ENCODE measurements at places on chromosomes 3 and 15.

- no peak for DNase-seq
These were observed 38.7 kb downstream of the ANP32A start for GRCh38 chr15:68781766-68782588.

DNA sequence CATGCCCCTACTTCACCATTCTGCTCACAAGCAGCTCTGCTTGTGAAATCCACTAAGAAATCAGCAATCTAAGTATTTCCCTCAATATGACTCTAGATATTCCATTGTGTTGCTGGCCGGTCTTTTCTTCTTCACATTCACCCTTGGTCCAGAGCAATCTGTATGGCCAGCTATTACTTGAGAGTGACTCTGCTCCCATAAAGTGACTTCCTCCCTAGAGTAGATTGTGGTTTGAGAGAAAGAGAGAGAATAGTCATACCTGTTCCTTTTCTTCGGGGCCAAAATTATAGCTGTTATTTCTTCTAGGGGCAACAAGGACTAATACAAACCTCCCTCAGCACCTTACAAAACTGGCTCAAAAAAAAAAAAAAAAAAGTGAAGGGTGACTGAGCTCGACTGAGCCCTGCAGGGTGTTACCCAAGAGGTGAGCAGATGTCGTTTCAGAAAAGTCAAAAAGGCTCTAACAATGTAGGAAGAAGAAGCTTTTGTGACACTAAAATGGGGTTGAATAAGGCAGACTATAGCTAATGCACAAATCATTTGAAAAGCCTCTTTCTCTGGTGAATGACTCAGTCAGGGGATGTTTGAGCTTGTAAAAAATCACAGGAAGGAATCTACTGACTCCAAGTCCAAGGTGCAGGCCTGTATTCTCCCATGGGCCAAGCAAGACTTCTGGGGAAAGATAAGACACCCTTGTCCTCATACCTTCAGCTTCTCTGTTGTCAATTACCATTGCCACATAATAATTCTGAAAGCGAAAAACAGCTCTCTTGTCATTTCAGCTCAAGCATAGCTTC, 161.0 kb upstream of the SLC24A5 start:
- no peak for DNase-seq

- DNase-seq, result no peak
These were observed 55.8 kb upstream of the VILL start for GRCh38 chr3:37934631-37935289.

GRCh38 chr3:138653567-138653966, 45.0 kb downstream of the FAIM start:
- no peak for DNase-seq

DNA sequence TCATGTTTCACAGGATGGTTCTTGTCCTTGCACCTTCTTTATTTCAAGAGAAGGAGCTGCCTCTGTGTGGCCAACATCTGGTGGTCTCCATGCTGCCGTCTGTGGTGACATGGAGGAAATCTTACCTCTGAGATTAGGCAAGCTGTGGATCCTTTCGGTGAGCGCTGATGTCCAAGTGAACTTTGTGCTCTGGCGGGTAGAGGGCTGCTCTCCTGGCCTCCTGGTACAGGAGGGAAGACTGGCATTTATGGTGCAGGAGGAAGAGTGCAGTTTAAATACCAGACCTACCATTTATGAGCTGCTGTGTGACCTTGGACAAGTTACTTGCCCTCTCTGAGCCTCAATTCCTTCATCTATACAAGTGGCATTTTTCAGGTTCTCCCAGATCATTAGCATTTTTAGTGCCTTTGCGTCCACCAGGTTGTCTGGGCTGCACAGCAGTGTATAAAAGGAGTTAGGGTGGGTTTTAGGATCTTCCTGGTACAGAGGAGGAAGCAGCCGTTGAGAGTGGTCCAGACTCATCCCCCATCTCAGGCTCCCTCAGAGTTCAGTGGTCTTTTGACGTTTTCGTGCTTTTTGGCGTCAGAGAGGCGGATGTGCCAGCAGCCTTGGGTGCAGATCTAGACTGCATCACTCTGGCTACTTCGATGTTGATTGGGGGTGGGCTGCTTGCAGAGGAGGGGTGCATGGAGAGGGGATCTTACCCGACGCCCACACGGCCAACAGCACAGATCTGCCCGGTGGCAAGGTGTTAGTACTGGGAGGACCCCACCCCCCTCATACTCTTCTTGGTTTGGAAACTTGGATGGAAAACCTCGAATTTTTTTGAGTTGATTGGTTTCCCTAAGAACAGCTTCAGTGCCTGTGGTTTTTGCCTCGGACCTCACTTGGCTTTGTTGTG, 162.2 kb downstream of the ITPR1 start:
- no peak for DNase-seq

- no peak for DNase-seq
These were observed 17.8 kb upstream of the THUMPD3 start for GRCh38 chr3:9345041-9345440.

DNA sequence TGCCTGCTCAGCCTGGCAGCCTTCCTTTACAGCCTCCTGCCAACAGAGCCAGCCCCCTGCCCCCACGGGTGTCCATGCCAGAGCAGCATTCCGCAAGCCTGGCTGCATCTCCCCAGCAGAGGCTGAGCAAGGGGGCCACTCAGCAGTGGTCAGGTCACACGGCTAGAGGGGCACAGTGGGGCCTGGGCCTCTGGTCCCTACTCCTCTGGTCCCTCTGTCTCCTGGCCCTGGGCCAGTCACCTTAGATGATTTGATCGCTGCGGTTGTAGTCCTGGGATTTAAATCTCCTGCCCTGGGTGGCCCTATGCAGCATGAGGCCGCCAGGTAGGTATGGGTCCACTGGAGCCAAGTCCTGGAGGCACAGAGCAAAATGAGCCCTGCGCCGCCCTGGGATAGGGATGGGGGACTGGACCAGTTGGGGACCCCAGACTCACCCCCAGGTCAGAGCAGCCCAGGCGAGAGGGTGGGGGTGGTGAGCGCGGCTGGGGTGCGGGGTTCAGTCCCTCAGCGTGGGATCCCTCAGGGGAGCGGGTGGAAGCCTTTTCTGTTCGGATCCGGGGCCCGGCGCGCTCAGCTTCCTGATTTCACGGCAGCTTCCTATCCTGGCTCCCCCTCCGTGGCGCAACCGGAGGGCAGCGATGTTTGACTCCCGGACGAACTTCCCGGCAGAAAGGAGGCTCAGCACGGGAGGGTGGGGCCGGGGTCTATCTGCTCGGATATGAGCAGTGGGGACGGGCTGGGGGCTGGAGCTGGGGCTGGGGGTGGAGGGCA, at the start of gene ZBTB47:
Gene ZBTB47 (plus strand): TSS at position 138 of the 771 bp plus-strand sequence. CDS start 4,659 bp downstream, outside the sequence.
- DNase-seq, result no peak

GRCh38 chr3:190443257-190443656, 6.4 kb downstream of the TMEM207 start:
- no peak for DNase-seq

DNA sequence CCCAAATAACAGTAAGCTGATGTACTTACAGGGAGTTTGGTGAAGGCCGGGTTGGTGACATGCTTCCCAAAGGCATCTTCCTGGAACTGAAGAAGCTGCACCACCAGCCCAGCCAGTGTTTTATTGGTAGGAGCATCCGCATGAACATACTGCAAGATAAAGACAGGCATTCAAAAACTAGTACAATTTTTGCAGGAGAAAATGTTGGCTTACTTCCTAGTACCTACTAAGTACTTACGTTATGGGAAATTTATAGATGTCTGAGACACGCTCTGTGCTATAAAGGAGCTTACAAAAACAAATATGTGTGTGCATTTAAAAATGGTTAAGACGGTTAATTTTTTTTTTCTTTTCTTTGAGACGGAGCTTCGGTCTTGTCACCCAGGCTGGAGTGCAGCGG, 8.9 kb downstream of the SMARCC1 start:
- DNase-seq, result no peak

DNA sequence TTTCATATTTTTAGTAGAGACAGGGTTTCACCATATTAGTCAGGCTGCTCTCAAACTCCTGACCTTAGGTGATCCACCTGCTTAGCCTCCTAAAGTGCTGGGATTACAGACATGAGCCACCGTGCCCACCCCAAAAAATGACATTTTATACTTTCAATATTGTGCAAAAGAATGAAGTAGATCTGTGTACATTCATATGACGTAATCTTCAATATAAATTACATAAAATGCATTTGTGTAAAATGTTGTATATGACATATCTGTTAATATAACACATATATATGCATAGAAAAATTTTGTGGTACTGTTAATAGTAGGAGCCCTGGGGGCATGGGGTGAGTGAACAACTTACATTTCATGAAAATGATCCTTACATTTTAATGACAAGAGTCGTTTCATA, 71.7 kb downstream of the RYR3 start:
- DNase-seq, result no peak

- no peak for DNase-seq
These were observed 17.5 kb downstream of the CIDEC start for GRCh38 chr3:9862391-9863057.

- no peak for DNase-seq
These were observed 40.9 kb upstream of the PCSK6 start for GRCh38 chr15:101530224-101530958.

GRCh38 chr3:2770451-2770850, 339.7 kb downstream of the IL5RA start:
- DNase-seq, result no peak

- no peak for DNase-seq
These were observed 85.9 kb downstream of the TNIK start for GRCh38 chr3:171374260-171374659.

- no peak for DNase-seq
These were observed 853 bp downstream of the TEX264 start for GRCh38 chr3:51671734-51672475.

GRCh38 chr15:57235873-57236272, 140.4 kb upstream of the CGNL1 start:
- no peak for DNase-seq

DNA sequence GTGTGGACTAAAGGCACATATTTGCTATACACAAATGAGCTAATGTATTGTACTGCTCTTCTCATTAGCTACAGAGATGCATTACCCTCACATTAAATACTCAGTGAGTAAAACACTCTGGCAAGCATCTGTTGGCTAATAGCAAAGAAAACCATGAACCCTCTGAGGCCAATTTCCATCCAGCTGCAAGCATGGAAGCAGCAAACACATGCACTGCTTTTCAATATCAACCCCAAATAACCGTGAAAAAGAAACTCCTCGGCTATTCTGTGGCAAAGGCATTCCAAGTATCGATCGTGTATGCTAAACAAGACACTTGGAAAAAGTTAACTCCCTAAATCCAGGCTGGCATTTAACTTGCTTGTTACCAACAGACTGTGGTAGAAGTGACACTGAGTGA, 67.0 kb downstream of the PEAK1 start:
- DNase-seq, result no peak

GRCh38 chr3:5972586-5972985, 785.1 kb downstream of the EDEM1 start:
- DNase-seq, result no peak

GRCh38 chr3:159657629-159658028, 331.0 kb upstream of the IL12A start:
- no peak for DNase-seq

DNA sequence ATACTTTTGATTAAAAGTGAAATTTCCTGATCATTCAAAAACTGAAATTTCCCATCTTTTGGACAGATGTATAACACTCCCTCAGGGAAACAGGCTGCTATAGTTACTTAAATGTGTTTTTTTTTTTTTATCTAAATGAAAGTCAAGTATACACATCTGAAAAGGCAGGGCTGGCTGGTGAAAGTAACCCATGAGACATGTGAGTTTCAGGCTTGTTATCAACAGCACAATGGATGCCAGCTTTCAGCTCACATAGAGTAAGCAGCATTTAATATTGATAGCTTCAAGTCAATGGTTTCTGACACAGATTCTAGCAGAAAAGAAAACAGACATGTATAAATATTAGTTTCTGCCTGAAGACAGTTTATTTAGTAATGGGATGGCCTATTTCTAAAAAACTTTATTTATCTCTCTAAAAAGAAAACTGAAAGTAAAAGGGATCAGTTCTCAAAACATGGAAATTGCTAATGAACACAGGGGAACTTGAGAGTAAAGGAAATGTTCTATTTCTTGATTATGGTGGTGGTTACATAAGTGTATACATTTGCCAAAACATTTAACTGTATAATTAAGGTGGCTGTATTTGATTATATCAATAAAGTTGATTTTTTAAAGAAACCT, 89.7 kb upstream of the CMC1 start:
- DNase-seq, result no peak

- DNase-seq, result no peak
These were observed 230.4 kb upstream of the WNT5A start for GRCh38 chr3:55717481-55717880.

GRCh38 chr15:50057905-50058639, 61.0 kb downstream of the ATP8B4 start:
- peak; percentile 29 for DNase-seq

GRCh38 chr15:89455535-89455934, 40.8 kb downstream of the RHCG start:
- DNase-seq, result no peak

- DNase-seq, result no peak
These were observed 5.3 kb downstream of the MYO5C start for GRCh38 chr15:52290329-52290728.

DNA sequence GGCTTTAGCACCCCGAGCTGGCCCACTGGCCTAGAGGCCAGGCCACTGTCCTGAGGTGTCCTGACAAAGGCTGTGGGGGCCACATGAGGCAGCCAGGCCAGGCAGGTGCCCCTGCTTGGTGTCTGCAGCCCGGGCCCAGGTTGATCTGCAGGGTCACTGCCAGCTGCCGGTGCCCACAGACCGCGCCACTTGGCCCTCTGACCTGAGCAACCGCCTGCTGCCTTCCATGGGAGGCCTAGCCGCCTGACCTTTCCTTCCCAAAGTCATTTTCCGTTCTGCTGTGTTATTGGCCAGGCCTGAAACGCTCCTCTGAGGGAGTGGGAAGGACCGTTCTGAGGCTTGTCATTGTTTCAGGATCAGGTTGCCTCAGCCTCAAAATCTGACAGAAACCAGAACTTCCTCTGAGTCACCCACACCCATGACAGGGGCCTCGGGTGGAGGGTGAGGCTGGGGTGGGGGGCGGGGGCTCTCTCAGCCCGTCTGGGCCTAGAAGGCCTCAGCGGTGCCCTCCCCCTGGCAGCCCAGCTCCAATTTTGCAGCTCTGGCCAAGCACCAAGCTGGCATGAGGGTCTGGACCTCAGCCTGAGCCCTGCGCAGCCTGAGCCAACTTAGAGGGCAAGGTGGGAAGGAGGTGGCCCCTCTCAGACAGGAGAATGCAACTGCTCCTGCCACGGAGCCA, 140.7 kb upstream of the MEF2A start:
- no peak for DNase-seq

DNA sequence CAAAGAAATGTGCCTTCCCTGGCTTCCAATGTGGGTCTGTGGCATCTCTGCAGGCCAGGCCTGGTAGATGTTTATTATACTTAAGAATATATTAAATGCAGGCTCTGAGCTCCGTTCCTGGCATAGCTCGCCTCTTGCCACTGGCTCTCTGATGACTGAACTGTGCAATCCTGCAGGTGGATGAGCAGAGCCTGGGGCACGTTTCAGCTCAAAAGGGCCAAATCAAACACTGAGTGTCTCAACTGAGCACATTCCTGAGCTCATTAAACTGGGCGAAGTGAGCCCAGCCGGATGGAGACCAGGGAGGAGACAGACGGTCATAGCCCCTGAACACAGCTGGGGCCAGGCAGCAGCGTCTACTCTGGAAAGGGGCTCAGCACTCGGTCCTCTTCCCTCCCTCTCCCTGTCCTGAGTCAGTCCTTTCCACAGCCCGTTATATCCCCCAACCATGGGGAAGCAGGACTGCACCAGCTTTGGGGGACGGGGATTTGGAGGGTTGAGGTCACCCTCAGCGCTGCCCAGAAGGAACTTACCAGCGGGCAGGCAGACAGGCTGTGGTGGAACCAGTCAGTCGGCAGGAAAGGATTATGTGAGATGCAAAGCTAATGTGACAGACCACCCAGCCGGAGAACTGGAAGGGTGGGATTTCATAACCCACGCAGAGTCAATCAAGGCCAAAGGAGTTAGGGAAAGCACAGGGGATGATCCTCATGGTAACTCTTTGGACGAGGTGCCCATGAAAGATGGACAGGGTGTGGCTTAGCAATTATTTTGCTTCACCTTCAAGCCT, 77.4 kb upstream of the ANKRD34C start:
- DNase-seq, result no peak

All from NCI-H2081 treated with DMSO at 0.1 percent for 48 hours (cell line).